ENCODE measurements at places on chromosomes 5 and 9.

- no peak for DNase-seq
These were observed 342.2 kb downstream of the LRRC70 start for GRCh38 chr5:62920856-62921255.

GRCh38 chr5:84287951-84288350 lies 96.7 kb downstream of the EDIL3 start:
- DNase-seq, result no peak

DNA sequence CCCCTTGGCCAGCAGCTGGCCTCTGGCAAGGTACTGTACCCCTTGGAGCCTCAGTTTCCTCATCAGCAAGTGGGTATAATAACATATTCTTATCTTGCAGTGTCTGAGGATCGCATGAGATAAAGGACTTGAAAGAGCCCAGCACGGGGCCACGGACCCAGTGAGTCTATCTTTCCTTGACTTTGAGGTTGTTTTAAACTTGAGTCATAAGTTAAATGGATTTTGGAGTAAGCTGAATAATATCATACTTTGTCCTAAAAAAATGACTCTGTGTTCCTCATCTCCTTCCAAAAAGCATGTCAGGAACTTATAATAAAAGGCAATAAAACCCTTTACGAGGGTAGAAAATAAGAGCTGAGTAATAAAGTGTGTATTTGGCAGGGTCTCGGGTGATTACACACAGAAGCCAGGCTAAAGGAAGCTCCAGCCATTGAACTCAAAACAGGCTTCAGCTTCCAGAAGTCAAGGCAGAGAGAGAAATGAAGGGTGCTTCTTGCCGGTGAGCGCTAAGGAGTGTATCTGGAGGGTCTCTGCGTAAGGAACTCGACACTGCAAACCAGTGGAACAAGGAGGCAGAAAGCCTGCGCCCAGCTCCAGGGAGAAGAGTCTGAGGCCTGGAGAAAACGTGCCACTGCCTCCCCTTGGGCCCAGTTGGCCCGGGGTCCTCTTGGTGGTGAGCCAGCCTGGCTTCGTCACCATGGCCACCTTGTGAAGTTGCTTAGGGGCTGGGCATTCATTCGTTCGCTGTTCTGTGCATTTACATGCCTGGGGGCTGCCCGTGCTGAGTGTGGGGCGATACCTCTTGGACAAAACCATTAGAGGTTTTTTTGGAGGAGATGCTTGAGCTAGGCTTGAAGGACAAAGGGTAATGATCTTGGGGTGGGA lies 72.4 kb upstream of the PHYKPL start:
- DNase-seq, result no peak

DNA sequence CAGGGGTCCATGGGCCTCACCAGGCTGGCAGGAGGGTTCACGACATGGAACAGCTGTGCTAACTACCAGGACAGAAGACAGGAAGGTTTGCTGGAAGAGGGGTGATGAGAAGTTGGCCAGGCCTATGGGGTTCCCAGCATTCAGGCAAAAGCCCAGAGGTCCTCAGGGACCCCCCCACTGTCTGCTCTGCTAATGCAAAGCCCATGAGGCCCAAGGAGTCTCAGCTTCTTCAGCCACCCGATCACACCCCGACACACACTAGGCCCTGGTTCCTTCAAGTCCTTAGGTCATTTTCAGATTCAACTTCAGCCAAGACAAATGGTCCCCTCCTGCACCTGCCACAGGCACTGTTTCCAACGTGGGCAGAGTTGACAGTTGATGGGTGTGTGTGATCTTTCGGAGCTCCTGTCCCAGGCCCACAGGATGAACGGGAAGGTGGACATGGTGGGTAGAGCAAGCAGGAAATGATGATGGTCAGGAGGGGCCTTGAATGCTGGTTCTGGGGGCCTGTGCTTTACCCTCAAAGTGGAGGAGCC lies 20.4 kb downstream of the ADAMTS2 start:
- no peak for DNase-seq

DNA sequence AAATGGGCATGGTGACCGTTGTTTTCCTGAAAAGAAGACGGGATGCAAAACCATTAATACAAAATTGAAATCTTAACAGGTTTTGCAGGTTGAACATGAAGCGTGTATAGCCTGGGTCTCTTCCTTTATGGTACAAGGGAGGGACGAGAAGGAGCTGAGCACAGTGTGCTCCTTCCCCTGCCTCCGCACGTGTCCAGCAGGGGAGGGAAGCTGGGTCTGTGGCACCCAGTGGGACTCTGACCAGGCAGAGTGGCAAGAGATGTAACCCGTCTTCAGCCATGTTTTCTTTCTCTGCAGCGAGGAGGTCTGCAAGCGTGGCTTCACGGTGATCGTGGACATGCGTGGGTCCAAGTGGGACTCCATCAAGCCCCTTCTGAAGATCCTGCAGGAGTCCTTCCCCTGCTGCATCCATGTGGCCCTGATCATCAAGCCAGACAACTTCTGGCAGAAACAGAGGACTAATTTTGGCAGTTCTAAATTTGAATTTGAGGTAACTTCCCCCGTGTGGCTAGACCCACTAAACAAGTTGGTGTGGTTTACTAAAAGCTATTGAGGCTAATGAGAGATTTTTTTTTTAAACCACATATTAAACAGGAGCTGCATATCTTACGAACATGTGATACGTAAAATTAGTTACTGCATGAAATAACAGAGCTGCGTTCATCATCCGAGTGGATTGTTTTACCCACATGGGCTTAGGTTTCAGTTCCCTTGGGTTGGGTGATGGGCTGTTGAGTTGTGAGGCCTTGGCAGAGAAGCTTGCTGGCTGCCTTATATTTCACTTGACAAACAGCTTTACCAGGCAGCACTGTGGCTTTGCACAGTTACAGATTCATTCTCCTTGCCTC lies 143.7 kb downstream of the TRIO start:
- no peak for DNase-seq

GRCh38 chr5:135835766-135836165 lies 1.3 kb downstream of the SLC25A48 start:
- no peak for DNase-seq

GRCh38 chr5:95861864-95862561 lies 39.5 kb upstream of the GLRX start:
- DNase-seq, result no peak

DNA sequence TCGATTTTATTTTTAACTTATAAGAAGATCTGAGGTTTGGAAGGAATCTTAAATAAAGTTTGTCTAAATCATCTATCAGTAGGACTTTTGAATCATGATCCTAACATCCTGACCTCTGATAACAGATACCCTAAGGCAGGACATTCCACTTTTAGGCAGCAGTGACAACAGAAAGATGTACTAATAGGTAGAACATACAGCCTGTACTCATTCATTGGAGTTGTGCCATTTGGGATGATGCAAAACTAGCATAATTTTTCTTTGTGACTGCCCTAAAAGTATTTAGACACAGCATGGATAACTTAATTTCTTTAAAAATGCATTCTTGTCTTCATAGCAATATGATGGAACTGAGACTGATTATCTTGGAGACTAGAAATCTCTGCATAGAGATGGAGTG lies 39.7 kb downstream of the CDC42SE2 start:
- DNase-seq, result no peak
